ENCODE measurements at places on chromosomes 4 and X. TPM values are rescaled to one million over a fixed set of nuclear protein-coding genes. Genes with fewer than 3 reads are reported as not detected.

PASD1 gene
- not detected for total RNA-seq

SYTL5 gene
- total RNA-seq = under 0.01 TPM

DIAPH2 gene
- total RNA-seq = 23.7 TPM

GAGE12H gene
- not detected for total RNA-seq

RNF128 gene
- total RNA-seq = not detected

MAGEE2 gene
- not detected for total RNA-seq

ATP1B4 gene
- total RNA-seq = not detected

ASMT gene
- not detected for total RNA-seq

MAGEA6 gene
- not detected for total RNA-seq

TGIF2LX gene
- total RNA-seq = not detected

GPAT3 gene
- 0.26 TPM for total RNA-seq

SPANXN3 gene
- total RNA-seq = not detected

ATOH1 gene
- not detected for total RNA-seq

FREM3 gene
- total RNA-seq = not detected

HSD17B11 gene
- 35.9 TPM for total RNA-seq

DMRTC1 gene
- not detected for total RNA-seq

KLHL5 gene
- 51.9 TPM for total RNA-seq

TLR3 gene
- 17.9 TPM for total RNA-seq

RHOXF2B gene
- not detected for total RNA-seq

CTAG1A gene
- total RNA-seq = not detected

SPOCK3 gene
- total RNA-seq = not detected

PDE5A gene
- total RNA-seq = 115 TPM

MSX1 gene
- 2.2 TPM for total RNA-seq

BEND4 gene
- 0.11 TPM for total RNA-seq

SPATA4 gene
- 0.13 TPM for total RNA-seq

CDX4 gene
- total RNA-seq = not detected

GPC3 gene
- not detected for total RNA-seq

SH2D1A gene
- not detected for total RNA-seq

CT45A5 gene
- not detected for total RNA-seq

NXF2 gene
- total RNA-seq = not detected

PPARGC1A gene
- 21.4 TPM for total RNA-seq

FRG2 gene
- total RNA-seq = not detected

HAND2 gene
- total RNA-seq = 0.78 TPM

TMSB15C gene
- 2.5 TPM for total RNA-seq

RAB41 gene
- total RNA-seq = not detected

VCX3A gene
- not detected for total RNA-seq

SYP gene
- 0.39 TPM for total RNA-seq

CT45A2 gene
- total RNA-seq = not detected

CYTL1 gene
- total RNA-seq = 119 TPM

Data from articular chondrocyte of knee joint (primary cell).